ENCODE measurements at places on chromosomes 13 and 19. TPM values are rescaled to one million over a fixed set of nuclear protein-coding genes. Genes with fewer than 3 reads are reported as not detected.

CYP4F12 gene
- total RNA-seq, result not detected

LAIR1 gene
- total RNA-seq, result 11.3 TPM

SYNE4 gene
- total RNA-seq, result 2.4 TPM

TPP2 gene
- total RNA-seq, result 70.8 TPM

GRCh38 chr19:6952956-6953355 is 65.6 kb downstream of the ADGRE1 start:
- DNase-seq, result no peak
- H3K4me3 ChIP-seq, result no peak overlapping the region
- H3K27ac ChIP-seq, result no peak overlapping the region
- H3K27me3 ChIP-seq, result no peaks in the 10 kb centered on the region
- H3K4me1 ChIP-seq, result peaks cover 4% of the 10 kb centered on the region
- no peaks in the 10 kb centered on the region for H3K36me3 ChIP-seq

GRCh38 chr13:42388326-42388725 is 116.4 kb downstream of the AKAP11 start:
- DNase-seq, result no peak
- peak overlapping the region; percentile 3 for H3K27ac ChIP-seq
- no peak overlapping the region for H3K4me3 ChIP-seq
- peaks cover 48% of the 10 kb centered on the region for H3K4me1 ChIP-seq

DNA sequence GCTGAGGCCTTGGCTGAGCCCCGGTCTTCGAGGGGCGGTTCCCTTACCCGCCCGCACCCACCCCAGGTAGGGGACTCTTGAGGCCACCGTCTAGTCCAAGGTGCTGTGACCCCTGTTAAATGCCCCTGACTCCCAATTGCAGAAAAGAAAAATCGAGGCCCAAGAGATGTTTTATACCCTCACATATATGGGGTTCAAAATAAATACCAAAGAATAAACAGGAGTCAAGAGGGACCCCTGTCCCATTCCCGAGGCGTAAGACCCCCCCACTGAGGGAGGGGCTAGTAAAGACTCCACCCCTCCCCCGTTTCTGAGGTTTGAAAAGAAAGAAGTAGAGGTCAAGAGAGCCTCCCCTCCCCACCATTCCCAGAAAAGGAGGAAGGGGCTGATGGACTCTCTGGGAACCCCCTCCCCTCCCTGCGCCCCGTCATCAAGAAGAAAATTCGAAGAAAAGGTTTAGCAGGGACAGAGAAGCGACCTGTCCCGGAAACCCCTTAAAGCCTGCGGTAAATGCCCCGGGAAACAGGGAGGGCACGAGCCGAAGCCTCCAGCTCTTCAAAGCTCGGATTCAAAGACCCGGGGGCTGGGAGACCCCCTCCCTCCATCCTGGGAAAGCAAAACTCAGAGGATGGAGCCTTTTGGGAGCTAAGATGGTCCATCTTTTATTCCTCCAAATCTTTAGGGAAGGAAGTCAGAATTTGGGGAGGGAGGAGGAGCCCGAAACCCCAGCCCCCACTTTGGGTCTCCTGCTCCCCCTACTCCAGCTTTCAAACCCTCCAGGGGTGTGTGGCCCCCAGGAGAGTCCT is 755 bp upstream of the RAB3A start:
- H3K27ac ChIP-seq, result peak overlapping the region; percentile 89
- peaks cover 13% of the 10 kb centered on the region for H3K36me3 ChIP-seq
- H3K4me3 ChIP-seq, result peak overlapping the region; percentile 77
- peak; percentile 70 for DNase-seq
- H3K4me1 ChIP-seq, result peaks cover 21% of the 10 kb centered on the region

DNA sequence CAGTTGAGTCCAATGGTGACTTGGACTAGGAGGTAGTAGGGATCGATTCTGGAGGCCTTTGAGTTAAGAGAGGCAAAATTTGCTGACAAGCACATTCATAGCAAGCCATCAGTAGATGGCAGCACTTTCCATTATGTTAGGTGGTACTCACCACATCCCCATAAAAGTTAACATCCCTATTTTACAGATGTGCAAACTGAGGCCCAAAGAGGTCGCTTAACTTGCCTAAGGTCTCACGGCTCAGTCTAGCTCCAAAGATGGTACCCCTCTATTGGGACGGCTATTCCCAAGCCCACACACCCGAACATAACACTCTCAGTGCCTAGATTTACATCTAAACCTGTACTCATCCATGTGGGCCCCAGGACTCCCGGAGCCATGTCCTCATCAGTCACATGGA is 21.5 kb upstream of the FOSB start:
- no peaks in the 10 kb centered on the region for H3K27me3 ChIP-seq
- peak; percentile 42 for DNase-seq
- peaks cover 5% of the 10 kb centered on the region for H3K36me3 ChIP-seq
- peaks cover 47% of the 10 kb centered on the region for H3K4me1 ChIP-seq

DNA sequence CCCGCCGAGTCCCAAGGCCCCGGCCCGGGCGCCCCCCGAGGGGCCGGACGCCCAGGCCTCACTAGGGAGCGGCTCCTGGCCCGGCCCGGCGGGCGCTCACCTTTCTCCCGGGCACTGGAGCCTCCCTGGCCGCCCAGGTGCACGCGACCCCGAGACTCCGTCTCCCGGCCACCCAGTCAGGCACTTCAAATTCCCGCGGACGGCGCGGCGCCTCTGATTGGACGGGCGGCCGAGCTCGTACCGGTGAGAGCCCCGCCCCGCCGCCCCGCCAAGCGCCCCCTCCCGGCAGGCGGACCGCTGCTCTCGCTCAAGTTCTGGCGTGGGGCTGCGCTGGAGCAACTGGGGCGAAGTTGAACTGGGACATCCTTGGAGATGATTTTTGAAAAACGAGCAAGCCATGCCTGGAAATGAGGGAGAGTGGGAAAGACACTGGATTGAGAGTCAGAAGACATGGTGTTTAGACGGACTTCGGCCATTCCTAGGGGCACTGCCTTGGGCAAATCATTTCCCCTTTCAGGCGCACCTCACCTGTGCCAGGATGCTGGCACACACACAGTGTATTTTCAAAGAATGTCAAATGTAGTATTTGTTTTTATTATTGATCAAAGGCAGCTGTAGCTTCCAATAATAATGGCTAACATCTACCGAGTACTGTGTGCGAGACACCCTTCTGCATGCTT is 485.3 kb downstream of the UQCRFS1 start:
- no peaks in the 10 kb centered on the region for H3K36me3 ChIP-seq
- no peak overlapping the region for H3K4me3 ChIP-seq
- DNase-seq, result no peak
- no peaks in the 10 kb centered on the region for H3K4me1 ChIP-seq

- no peak overlapping the region for H3K27ac ChIP-seq
- H3K4me3 ChIP-seq, result no peak overlapping the region
- no peaks in the 10 kb centered on the region for H3K4me1 ChIP-seq
- no peaks in the 10 kb centered on the region for H3K27me3 ChIP-seq
- DNase-seq, result no peak
Measured at GRCh38 chr13:85698256-85698655, 101.0 kb downstream of the SLITRK6 start.

GRCh38 chr19:5950741-5951140 is 27.2 kb downstream of the RANBP3 start:
- H3K4me3 ChIP-seq, result no peak overlapping the region
- DNase-seq, result no peak
- H3K36me3 ChIP-seq, result peaks cover 62% of the 10 kb centered on the region

DNA sequence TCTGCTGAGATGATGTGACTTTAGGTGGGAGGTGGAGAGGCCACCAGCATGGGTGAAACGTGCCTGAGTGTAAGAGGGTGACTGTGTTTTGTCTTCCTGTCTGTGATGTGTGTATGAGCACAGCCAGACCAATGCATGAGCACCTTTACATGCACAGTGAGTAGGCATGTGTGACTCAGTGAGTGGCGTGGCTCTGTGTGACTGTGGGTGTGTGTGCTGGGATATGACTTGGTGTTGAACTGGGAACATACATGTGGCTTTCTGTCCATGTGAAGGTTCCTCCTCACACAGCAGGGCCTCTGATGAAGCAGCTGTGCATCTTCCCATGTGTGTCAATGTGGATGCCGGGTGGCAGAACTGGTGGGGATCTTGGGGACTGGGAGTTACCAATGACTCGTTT is 19.9 kb upstream of the LGALS13 start:
- H3K27ac ChIP-seq, result no peak overlapping the region
- DNase-seq, result peak; percentile 6
- H3K4me1 ChIP-seq, result no peaks in the 10 kb centered on the region

DNA sequence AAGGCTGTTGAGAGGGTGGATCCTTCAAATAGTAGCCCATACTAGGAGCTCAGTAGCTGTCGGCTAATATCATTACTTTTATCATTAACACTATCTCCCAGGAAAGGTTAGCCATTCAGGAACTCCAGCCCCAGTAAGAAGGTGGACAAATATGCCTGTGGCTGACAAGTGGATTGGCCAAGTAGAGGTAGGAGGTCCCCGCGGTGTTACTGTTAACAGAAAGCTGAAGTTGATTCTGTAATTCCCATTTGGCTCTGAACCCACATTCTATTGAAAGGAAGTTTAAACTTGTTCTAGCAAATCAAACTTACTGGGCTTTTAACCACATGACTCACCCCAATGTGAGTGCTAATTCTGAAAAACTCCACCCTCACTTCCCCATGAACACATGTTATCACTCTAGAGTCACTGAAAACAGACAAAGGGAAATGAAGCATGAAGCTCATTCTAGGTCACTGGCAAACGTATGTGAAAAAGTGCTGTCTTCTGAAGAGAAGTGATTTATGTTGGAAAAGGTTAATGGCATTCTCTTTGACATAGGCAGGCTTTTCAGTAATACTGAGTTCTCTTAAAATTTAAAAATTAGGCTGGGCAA is 273.5 kb downstream of the FGF14 start:
- H3K4me1 ChIP-seq, result no peaks in the 10 kb centered on the region
- no peak overlapping the region for H3K4me3 ChIP-seq
- H3K27me3 ChIP-seq, result peaks cover 2% of the 10 kb centered on the region
- H3K36me3 ChIP-seq, result no peaks in the 10 kb centered on the region
- no peak for DNase-seq
- H3K27ac ChIP-seq, result no peak overlapping the region

DNA sequence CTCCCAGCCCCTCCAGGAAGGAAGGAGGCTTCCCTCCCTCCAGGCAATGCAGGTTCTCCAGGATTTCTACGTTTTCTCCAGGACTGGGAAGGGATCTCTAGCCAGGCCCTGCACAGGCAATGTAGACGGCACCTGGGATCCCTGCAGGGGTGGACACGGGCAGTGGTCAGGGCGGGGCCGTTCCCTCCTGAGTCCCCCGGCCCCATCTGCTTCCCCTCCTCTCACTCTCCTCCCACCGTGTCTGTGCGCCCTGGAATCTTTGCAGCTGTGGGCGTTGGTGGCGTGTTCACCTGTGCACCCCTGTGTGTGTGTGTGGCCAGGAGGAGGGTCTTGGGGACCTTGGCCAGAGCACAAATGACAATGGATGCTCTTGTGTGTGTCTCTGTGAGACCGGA is 10.0 kb downstream of the NRTN start:
- H3K27me3 ChIP-seq, result peaks cover 5% of the 10 kb centered on the region
- H3K4me3 ChIP-seq, result no peak overlapping the region
- no peaks in the 10 kb centered on the region for H3K36me3 ChIP-seq
- no peak for DNase-seq
